T-helper 22 cell (primary cell): ENCODE measurements at places on chromosomes 7 and 10.

GRCh38 chr7:44078521-44078920 lies 3.8 kb downstream of the POLM start:
- no peak for DNase-seq

DNA sequence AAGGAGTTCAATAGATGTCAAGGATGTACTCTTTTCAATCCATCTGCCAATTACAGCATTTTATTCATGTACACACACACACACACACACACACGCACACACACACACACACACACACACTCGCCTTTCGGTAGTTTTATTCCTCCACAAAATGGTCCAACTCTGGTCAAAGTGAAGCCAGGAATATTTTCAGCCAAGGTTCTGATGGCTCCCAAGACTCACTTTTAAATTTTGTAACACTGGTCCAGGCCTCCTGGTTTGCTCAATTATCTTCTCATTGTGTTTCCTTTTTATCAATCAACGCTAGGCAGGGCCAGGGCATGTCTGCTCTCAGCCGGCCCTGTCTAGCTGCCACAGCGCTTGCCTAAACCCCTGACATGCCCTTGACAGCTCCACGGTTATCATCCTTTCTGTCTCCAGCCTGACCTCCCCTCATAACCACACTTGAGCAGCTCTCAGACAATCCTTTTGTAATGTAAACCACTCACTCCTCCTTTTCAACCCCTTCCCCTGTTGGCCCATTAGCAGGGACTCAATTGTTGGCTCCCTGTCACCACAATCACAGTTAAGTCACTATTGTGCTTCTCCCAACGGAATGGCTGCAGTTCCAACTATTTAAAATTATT lies 115.1 kb downstream of the ICA1 start:
- no peak for DNase-seq

GRCh38 chr7:146660839-146661238 lies 544.2 kb downstream of the CNTNAP2 start:
- no peak for DNase-seq

- no peak for DNase-seq
Measured at GRCh38 chr10:125113691-125114371, 46.5 kb downstream of the CTBP2 start.

DNA sequence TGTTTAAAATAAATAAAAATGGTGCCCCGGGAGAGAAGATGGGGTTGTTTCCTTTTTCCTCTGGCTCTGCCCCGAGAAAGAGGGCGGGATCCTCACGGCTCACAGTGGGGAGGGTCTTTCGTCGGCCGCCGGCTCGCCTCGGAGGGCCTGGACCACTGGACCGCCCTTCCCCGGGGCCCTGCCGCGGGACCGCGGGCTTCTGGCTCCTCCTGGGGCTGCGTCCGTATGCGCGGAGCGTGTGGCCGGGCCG lies 3.5 kb upstream of the IGF2BP3 start:
- no peak for DNase-seq
